NCI-H1930 (cell line): ENCODE measurements at places on chromosomes 2 and 18.

GRCh38 chr2:220226076-220226475 is 598.6 kb downstream of the SLC4A3 start:
- DNase-seq, result no peak

DNA sequence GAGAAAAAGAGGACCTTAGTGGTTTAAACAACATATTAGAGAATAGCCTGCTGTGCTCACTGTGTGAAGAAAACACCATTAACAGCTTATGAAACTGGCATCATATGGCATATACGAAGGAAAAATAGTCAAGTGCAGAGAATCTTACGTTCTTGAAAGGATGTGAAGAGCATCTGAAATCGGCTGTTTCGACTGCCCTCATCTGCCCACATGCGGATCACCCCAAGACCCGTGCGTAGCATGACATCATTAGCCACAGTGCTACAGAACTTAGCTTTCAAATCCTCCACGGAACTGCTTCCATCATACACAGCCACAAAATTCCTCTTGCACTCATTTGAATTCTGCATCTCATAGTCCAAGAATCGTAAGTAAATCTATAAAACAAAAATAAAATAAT is 84.3 kb downstream of the NETO1 start:
- DNase-seq, result no peak

DNA sequence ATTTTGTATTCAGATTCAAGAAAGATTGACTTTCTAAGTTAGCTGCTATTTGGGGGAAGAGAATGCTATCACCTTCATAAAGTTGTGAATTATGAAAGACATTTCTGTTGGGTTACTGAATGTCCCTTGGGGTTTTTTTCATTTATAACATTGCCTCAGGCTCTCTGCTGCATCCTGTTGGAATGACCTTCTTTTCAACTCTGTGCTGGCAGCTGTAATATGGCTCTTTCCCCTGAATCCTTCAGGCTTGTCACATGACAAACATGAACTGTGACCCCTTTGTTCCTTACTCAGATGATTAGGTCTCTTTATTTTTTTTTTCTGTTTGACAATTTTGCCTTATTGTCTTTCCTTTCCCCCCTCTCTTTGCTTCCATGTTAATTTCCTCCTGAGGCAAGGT is 159.8 kb downstream of the TAF4B start:
- no peak for DNase-seq

DNA sequence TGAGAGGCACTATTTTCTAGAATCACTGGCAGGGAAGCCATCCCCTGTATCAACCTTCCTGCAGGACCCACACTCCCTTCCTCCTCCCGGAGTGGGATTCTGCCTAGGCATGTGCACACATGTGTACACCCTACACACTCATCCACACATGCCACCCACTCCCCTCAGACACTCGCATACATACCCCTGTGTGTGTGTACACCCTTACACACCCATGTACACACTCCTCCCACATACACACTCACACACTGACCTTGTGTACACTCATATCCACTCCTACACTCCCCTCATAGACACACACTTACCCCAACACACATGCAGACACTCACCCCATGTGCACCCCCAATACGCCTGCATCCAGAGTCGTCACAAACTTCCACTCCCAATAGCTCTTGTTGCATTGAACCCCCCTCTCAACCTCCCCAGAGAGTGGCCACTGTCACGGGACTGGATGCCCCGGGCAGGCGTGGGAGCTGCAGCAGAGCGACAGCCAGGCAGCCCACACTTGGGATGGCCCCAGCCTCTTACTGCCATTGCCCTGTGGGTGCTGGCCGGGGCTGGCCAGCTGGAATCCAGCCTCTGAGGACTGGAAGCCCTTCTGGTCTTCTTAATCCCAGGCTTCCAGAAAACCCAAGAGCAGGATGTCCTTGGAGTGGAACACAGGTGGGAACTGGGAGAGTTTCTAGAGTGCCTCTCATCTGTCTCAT is 251.0 kb downstream of the LOXHD1 start:
- no peak for DNase-seq

GRCh38 chr2:30756971-30757370 is 50.3 kb downstream of the CAPN13 start:
- DNase-seq, result no peak

DNA sequence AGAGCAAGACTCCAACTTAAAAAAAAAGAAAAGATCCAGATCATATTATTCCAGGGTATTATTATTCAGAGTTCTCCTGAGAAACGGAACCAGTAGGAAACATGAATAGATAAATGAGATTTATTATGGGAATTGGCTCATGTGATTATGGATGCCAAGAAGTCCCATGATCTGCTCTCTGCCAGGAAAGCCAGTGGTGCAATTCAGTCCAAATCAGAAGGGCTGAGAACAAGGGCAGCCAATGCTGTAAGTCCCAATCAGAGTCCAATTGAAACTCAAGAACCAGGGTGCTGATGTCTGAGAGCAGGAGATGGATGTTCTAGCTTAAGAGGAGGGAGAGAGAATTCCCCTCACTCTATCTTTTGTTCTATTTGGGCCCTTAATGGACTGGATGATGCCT is 7.8 kb downstream of the SCYGR2 start:
- no peak for DNase-seq

DNA sequence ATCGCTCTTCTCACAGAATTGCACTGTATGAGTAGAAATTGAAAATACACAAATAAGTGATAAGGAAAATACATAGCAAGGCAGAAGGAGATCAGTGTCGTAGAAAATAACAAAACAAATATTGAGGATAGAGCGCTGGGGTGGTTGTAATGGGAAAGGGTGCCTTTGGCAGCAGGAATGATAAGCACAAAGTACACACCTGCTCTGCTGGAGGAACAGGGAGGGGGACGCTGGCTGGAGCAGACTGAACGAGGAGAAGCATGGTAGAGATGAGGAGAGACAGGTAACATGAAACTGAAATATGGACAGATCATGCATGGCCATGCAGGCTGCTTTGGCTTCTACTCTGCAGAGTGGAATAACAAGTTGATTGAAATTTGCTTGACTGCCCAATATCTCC is 181.2 kb upstream of the FSHR start:
- no peak for DNase-seq

GRCh38 chr2:151230627-151231140 is 31.0 kb downstream of the RBM43 start:
- no peak for DNase-seq

- no peak for DNase-seq
These were observed 114.5 kb upstream of the TANK start for GRCh38 chr2:161045726-161046125.

DNA sequence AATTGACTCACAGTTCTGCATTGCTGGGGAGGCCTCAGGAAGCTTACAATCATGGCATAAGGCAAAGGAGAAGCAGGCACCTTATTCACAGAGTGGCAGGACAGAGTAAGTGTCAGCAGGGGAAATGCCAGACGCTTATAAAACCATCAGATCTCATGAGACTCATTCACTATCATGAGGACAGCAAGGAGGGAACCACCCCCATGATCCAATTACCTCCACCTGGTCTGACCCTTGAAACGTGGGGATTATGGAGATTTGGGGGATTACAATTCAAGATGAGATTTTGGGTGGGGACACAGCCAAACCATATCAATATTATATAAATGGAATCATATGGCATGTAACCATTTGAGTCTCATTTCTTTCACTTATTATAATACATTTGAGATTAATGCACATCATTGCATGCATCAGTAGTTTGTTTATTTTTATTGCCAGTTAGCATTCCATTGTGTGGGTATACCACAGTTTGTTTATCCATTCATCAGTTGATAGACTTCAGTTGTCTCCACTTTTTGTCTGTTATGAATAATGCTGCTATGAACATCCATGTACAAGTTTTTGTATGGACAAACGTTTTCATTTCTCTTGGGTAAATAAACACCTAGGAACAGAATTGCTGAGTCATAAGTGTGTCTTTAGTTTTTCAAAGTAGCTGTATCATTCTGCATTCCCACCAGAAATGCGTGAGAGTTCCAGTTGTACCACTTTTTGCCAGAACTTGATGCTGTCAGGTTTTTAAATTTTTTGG is 5.8 kb upstream of the SRBD1 start:
- DNase-seq, result no peak

DNA sequence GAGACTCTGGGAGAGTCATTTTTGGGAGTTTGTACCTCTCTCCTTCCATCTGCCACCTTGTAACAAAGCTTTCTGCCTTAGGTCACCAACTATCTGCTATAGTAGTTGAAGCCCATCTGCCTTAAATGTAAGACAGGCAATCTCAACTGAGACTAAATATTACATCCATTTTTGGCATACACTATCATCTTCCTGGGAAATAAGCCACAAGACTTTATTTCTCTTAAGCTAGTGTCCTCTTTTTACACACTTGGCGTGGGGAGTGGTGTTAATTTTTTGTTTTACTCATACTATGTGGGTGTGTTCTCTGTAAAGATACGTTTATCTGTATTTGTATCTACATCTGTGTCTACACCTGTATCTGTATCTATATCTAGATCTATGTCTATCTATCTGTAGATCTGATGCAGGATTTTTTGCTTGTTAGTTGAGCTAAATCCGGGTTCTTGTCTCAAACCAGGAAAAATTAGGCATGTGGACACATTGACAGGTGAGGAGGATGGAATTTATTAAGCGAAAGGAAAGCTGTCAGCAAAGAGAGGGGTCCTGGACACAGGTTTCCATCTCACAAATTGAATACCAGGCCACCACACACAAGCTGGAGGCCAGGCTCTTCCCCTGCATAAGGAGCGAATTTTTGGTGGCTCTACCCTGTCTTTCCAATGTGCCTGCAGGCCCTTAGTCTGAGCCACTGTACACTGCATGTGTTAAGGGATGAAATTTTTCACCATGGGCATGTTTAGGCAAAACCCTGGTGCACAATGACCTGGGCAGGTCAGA is 64.8 kb upstream of the RND3 start:
- DNase-seq, result no peak

- no peak for DNase-seq
These were observed 31.1 kb upstream of the TTC32 start for GRCh38 chr2:19932928-19933327.

- no peak for DNase-seq
These were observed 500.8 kb upstream of the ZEB2 start for GRCh38 chr2:145020694-145021093.

GRCh38 chr2:70852824-70853223 is 17.2 kb upstream of the CD207 start:
- DNase-seq, result no peak

GRCh38 chr2:133173224-133173623 is 395.0 kb downstream of the NCKAP5 start:
- DNase-seq, result no peak

DNA sequence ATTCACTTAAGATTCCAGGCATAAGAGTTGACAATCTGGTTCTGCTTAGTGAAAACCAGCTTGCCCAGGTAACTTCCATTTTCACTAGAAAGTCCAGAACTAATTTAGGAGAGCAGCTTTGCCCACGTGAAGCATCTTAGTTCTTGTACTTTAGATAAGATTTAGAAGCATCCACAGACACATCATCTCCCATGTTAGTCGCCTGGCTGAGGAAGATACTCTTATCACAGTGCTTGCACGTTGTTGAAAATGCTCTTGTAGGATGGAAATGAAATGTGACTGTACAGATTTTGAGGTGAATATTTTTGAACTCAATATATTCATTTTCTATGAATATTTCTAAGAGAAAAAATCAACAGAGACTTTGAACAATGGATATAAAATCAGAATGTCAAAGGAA is 159.7 kb downstream of the SOCS6 start:
- DNase-seq, result no peak

GRCh38 chr18:75110846-75111415 is 98.0 kb downstream of the PTGR3 start:
- DNase-seq, result no peak

- no peak for DNase-seq
These were observed 607.3 kb downstream of the STK39 start for GRCh38 chr2:167640096-167640495.

DNA sequence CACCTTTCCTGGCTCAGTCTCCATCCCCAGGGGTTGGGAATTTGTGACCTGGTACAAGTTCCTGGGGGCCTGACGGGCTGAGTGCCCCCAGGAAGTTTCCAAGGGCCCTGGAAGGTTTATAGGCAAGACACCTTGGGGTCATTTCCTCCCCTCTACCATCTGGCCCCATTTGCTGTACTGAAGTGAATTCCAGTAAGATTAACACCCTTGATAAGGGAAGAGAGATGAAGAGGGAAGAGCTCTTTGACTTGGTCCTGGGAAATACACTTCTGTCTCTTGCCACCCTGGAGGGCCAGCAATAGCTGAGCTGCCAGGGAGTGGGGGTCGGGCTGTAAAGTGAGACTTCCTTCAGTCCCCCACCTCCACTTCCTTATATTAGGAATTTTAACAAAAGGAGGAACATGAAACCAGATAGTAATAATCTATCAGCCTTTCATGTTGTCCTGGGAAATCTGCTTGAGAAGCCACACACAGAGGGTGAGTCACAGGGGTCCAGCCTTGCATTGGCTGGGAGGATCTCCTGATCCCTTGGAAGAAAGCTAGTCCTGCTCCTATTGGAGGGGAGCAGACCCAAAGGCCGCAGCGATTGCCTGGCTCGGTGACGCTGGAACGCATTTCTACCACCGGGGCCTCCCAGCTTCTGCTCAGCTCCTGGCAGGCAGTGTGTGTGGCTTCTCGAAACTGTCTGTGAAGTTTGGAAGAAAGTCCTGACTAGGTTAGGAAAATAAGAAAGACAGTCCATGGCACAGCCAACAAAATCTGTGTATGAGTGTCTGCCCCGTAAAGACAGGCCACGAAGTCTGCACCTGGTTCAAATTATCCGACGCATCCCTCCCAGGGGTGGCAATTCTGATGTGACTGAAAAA is 87.3 kb downstream of the ACAA2 start:
- DNase-seq, result no peak

DNA sequence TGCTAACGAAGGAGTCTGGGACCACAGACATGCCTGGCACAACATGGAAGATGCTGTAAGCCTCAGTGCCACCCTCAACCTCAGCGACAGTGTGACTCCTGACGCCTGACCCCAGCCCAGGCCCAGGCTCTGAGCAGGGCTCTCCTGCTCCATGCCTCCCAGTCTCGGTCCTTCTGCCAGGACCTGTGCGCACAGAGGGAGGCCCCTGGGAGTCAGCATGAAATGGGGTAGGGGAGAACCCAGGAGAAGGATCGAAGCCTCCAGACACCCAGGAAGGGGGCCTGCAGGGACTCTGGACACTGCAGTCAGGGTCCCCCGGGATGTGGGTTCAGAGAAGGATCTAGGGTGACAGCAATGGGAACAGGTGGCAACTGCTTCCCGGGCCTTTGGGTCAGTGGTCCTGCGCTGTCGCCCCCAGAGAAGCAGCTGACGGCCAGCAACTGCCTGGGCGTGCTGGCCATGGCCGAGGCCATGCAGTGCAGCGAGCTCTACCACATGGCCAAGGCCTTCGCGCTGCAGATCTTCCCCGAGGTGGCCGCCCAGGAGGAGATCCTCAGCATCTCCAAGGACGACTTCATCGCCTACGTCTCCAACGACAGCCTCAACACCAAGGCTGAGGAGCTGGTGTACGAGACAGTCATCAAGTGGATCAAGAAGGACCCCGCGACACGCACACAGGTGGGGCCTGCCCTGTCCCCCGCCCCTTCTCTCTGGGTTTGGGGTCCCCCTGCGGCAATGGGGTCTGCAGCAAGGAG is 233.9 kb downstream of the ATAD2B start:
- DNase-seq, result no peak

- no peak for DNase-seq
These were observed 35.3 kb downstream of the PDIA6 start for GRCh38 chr2:10777111-10777841.
